ENCODE measurements at places on chromosomes 3 and 15.
A peak's percentile ranks its signal among the peaks of the same experiment; 100 is the strongest.

DNA sequence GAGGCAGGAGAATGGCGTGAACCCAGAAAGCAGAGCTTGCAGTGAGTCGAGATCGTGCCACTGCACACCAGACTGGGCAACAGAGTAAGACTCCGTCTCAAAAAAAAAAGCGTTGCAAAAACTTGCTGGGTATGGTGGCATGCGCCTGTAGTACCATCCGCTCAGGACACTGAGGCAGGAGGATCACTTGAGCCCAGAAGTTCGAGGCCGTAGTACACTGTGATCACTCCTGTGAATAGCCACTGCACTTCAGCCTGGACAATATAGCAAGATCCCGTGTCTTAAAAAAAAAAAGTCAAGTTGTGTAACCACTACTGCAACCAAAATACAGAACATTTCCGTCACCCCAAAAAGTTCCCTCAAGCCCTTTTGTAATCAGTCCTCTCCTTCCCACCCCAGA is 1.5 kb downstream of the ARPC4 start:
- no peak for DNase-seq

GRCh38 chr3:15241341-15241740 is 35.3 kb downstream of the CAPN7 start:
- DNase-seq, result peak; percentile 34

DNA sequence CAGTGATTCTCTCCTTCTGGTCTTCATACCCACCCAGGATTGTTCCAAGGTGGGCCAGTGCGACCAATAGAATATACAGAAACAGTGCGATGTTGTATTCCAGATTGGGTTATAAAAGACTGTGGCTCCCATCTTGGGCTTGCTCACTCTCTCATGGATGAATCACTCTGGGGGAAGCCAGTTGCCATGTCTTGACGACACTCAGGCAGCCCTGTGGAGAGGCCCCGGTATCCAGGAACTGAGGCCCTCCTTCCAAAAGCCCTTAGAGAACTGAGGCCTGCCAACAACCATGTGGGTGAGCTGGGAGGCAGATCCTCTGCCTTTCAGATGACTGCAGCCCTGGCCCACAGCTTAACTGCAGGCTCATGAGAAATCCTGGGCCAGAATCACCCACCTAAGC is 57.2 kb downstream of the SH3GL3 start:
- DNase-seq, result no peak

DNA sequence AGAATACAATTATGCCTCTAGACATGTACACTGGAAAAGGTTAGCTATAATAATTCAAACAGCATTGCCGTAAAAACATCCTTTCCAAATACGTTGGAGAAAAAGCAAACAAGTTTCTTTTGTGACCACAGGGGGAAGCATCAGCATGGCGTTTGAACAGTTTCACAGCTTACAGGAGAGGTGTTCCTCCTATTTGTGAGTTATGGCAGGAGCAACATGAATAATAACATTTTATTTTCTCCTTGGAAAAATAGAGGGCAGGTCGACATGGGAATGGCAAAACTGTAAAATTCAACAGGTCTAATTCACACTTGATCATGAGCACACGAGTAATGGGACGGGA is 39.7 kb upstream of the GADL1 start:
- no peak for DNase-seq

DNA sequence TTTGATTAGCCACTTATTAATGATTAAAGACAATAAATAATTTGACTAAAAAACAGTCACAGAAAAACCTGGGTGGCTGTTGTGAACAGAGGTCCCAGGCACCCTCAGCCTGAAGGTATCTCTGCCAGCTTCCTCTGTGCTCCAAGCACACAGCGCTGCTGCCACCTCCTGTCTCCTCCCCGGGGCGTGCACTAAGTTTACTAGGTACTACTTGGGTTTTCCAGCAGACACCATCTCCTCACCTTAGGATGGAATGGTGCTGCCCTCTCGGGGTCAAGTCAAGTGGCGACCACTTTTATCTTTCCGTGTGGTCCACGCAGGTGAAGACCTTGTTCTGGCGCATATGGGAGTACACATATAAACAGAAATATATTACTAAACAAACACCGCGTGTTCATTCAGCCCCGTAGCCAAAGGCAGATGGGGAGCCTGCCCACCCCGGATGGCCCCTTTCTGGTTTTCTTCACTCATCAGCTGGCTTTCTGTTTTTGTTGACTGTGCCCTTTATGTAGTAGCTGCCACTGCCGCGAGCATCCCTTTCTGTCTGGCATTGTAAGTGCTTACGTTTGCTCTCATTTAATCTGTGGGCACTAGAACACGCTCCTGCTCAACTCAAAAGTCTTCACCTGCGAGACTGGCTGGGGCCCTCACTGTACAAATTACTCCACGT is 128.0 kb downstream of the LRIG1 start:
- peak; percentile 56 for DNase-seq

GRCh38 chr3:174287705-174288104 is 571.4 kb upstream of the NAALADL2 start:
- DNase-seq, result no peak

DNA sequence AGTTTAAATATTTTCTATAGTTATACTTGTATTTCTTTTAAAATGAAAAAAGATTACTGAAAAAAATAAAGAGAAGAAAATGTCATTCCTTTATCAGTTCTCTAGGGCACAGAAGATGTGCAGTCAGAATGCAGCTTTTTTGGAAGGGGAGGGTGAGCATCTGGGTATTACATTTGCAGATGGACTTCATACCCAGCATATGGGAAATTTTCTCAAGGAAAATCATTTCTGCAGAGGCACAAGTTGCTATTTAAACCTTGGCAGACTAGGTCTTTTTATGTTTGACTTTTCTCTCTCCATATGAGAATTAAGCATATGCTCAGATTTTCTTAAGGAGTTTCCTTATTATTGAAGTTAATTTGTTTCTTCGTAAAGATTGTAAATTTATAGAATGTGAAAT is 39.5 kb upstream of the ZNF385D start:
- DNase-seq, result no peak

DNA sequence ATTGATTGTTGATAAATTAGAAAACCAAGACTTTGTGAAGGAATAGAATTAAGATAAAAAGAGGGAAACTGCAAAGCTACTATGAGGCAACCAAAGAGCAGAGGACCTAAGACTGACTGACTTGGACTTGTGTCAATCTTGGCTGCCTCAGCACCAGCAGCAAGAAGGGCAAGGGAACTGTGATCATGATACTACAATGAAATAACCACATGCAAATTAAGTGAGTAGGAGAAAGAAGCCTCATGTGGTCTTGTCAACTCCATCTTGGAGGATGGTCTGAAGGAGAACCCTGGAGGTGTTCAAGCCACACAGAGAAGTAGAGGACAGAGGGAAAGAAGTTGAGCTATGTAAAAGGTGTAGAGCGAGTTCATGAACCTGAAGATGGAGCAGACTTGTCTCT is 47.3 kb upstream of the THRB start:
- no peak for DNase-seq

DNA sequence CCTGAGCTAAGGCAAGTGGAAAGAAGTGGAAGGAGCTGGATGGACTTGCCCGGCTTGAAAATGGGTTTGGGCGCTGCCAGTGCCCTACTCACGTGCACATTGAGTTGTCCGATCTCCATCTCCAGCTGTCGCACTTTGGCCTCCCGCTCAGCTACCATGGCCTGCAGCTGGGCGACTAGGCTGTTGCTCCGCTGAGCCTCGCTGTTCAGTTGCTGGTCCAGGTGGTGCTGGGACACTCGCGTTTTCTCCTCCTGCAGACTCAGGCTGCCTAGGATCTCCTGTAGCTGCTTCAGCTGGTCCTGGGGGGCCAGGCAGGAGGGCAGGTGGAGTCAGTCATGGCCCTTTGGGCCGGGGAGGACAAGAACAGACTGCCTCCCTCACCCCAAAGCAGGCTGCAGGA is 33.0 kb upstream of the HHATL start:
- no peak for DNase-seq

GRCh38 chr3:60304112-60304511 is 947.1 kb downstream of the FHIT start:
- no peak for DNase-seq

GRCh38 chr3:48897460-48898376 is 964 bp downstream of the SLC25A20 start:
- DNase-seq, result no peak

DNA sequence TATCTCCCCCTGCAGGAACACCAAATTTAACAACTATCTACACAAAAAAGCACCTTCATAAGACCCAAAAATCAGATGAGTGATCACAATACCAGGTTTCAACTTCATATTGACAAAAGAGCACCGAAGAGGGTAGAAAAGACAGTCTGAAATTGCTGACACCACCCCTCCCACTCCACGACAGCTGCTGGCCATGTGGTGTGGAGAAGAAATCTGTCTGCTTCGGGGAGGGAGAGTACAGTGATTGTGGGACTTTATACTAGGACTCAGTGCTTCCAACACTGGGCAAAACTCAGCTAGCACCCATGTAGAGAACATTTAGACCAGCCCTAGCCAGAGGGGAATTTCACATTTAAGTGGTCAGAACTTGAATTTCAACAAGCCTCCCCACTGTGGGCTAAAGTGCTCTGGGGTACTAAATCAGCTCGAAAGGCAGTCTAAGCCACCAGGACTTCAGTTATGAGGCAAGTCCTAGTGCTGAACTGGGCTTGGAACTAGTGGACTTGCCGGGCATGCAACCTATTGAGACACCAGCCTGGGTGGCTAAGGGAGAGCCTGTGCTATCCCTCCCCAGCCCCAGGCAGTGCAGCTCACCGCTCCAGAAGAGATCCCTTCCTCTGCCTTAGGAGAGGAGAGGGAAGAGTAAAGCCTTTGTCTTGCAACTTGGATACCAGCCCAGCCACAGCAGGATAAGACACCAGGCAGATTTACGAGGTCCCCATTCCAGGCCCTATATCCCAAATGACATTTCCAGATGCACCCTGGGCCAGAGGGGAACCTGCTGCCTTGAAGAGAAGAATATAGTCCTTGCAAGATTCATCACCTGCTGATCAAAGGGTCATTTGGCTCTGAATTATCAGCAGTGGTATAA is 44.6 kb upstream of the POU1F1 start:
- no peak for DNase-seq

DNA sequence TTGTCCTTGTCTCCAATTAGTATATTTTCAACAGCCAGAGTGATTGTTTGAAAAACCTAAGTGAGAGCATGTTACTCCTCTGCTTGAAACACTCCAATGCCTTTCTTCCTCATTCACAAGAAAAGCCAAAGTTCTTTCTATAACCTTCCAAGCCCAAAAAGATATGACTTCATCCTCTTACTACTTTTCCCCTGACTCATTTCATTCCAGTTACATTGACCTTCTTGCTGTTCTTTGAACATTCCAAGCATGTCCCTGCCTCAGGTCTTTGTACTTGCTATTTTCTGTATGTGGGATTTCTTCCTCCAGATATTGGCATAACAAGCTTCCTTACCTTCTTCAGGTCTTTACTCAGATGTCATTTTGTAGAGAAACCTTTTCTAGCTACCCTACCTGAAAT is 28.3 kb downstream of the EHHADH start:
- no peak for DNase-seq

DNA sequence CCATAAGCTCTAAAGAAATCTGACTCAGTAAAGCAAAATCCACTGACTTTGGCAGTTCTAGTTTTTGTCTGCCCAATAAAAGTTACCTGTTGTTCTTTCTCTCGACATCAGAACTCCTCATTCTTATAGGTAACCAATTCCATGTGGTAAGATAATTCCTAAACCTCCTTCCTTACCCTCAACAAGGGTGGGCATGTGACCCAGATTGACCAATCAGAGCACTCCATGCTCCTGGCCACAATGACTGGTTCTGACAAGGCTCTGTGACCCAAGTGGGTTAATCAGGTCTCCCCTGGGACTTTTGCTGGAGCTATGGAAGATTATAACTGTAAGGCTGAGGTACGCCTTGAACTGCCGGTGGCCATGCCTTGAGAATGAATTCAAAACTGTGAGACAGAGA is 31.7 kb downstream of the LINS1 start:
- DNase-seq, result no peak

GRCh38 chr3:30341851-30342250 is 264.6 kb upstream of the TGFBR2 start:
- no peak for DNase-seq

- no peak for DNase-seq
Measured at GRCh38 chr15:38017721-38018120, 83.3 kb downstream of the TMCO5A start.
